ENCODE measurements at places on chromosomes 3 and 15.

DNA sequence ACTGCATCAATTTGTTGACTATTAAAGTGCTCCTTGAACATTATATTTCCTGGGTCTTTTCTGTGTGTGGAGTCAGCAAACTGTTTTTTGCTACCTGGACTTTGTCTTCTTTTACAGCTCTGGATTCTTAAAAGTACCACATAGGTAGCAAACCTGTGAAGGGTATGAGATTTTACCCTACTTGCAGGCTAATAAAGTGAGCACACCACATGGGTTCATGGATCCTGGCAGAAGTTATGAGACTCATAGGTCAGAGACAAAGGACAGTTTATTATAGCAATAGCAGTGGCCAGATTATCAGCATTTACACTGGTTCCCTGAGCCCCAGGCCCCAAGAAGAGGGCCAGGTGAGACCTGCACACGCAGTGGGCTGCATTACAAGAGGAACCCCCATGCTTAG, 8.0 kb upstream of the SACM1L start:
- H3K36me3 ChIP-seq, result no peaks in the 10 kb centered on the region
- no peak for ATAC-seq
- peaks cover 16% of the 10 kb centered on the region for H3K4me1 ChIP-seq
- H3K27me3 ChIP-seq, result no peaks in the 10 kb centered on the region

DNA sequence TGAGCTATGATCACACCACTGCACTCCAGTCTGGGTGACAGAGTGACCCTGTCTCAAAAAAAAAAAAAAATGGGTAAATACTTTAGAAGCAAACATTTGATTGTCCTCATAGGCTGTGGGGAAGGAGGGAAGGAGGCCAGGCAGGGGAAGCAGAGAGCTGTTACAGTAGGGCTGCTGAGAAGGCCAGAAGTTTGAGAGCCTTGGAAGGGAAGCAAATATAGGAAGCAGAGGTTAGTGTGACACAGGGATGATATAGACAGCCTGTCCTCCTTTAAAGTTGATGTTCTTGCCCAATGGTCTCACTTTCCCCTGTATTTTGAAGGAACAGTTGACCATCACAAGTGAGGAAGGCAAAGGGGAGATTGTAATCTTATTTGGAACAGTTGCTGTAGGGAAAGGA, 5.3 kb upstream of the ALPK3 start:
- H3K27me3 ChIP-seq, result no peaks in the 10 kb centered on the region
- no peaks in the 10 kb centered on the region for H3K36me3 ChIP-seq
- H3K27ac ChIP-seq, result no peak overlapping the region

DNA sequence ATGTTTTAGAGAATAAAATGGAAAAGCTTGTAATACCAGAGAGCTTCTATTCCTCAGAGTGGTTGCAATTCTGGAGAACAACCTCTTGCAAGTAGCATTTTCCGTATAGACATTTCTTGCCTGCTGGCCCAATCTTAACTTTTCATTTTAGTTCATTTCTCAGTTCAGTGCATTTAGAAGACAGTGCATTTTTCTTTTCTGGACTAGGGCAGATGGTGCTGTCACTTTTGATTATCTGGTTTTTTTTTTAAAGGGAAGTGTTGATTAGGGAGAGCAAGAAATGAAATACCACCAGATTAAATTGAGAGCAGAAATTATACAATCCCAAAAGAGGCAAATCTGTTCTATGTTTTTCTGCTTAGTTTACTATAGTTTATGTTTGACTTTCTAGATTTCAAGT, 172.7 kb downstream of the GHSR start:
- H3K27me3 ChIP-seq, result no peaks in the 10 kb centered on the region
- H3K27ac ChIP-seq, result no peak overlapping the region
- H3K4me1 ChIP-seq, result peaks cover 6% of the 10 kb centered on the region
- H3K4me3 ChIP-seq, result no peak overlapping the region
- no peaks in the 10 kb centered on the region for H3K36me3 ChIP-seq

DNA sequence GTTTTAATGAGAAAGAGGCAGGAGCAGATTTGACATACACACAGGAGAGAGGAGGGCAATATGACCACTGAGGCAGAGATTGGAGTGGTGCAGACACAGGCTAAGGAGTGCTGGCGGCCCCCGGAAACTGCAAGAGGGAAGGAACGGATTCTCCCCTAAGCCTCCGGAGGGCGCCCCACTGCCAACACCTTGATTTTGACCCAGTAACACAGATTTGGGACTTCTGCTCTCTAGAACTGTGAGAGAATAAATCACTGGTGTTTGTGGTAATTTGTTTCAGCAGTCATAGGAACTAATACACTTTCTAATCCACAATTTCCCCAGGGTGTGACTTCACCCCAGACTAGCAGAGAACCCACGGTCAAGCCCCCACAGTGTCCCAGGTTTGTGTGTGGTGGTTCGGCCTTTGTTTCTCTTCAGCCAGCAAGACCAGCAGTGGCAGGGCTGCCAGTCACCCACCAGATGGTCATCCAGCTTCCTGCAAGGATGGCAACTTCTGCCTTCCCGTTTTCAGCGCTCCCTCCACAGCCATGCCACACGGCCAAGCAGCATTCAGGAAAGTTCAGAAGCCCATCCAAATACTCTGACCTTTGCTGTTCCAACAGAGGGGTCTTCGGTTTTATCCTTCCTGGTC, 23.6 kb upstream of the TSPAN3 start:
- H3K4me3 ChIP-seq, result no peak overlapping the region
- no peak for ATAC-seq
- no peaks in the 10 kb centered on the region for H3K27me3 ChIP-seq
- no peaks in the 10 kb centered on the region for H3K36me3 ChIP-seq
- no peaks in the 10 kb centered on the region for H3K4me1 ChIP-seq

- ATAC-seq, result no peak
- H3K27me3 ChIP-seq, result no peaks in the 10 kb centered on the region
- H3K36me3 ChIP-seq, result no peaks in the 10 kb centered on the region
- no peak overlapping the region for H3K4me3 ChIP-seq
- H3K27ac ChIP-seq, result peak overlapping the region; percentile 56
These were observed 4.8 kb downstream of the CSK start for GRCh38 chr15:74786551-74787165.

DNA sequence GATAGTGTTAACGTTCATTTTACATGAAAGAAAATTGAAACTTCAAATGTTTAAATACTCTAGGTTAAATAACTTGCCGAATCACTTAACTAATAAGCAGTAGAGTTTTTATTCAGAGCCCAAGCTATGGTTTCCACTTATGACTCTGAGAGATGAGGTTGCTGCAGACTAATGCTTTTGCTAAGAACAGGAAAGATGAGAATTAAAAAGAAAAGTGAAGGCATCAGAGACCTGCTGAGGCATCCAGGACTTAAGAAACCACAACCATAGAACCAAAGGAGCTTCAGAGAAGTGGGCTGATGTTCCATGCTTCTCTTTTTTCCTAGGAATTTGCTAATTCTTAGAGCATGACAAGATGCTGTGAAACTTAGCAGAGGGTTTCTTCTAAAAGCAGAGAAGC, 9.5 kb downstream of the HMG20A start:
- H3K36me3 ChIP-seq, result no peaks in the 10 kb centered on the region
- no peak for ATAC-seq
- no peaks in the 10 kb centered on the region for H3K27me3 ChIP-seq
- H3K27ac ChIP-seq, result no peak overlapping the region
- H3K4me3 ChIP-seq, result no peak overlapping the region

GRCh38 chr15:75043509-75044257, 20.3 kb downstream of the PPCDC start:
- H3K36me3 ChIP-seq, result no peaks in the 10 kb centered on the region
- no peaks in the 10 kb centered on the region for H3K4me1 ChIP-seq
- ATAC-seq, result peak; percentile 94
- peak overlapping the region; percentile 22 for H3K4me3 ChIP-seq

GRCh38 chr3:108103040-108103751, 12.4 kb upstream of the CD47 start:
- no peaks in the 10 kb centered on the region for H3K4me1 ChIP-seq
- H3K36me3 ChIP-seq, result no peaks in the 10 kb centered on the region
- H3K4me3 ChIP-seq, result no peak overlapping the region
- H3K27ac ChIP-seq, result no peak overlapping the region

GRCh38 chr3:158269942-158270341, 160.1 kb downstream of the RSRC1 start:
- H3K27me3 ChIP-seq, result no peaks in the 10 kb centered on the region
- no peak overlapping the region for H3K27ac ChIP-seq
- H3K4me3 ChIP-seq, result no peak overlapping the region
- no peaks in the 10 kb centered on the region for H3K4me1 ChIP-seq

GRCh38 chr3:126569390-126569975, 10.8 kb upstream of the C3orf22 start:
- H3K4me1 ChIP-seq, result no peaks in the 10 kb centered on the region
- H3K36me3 ChIP-seq, result no peaks in the 10 kb centered on the region
- no peak overlapping the region for H3K4me3 ChIP-seq
- peaks cover 5% of the 10 kb centered on the region for H3K27me3 ChIP-seq
- no peak overlapping the region for H3K27ac ChIP-seq
- no peak for ATAC-seq

DNA sequence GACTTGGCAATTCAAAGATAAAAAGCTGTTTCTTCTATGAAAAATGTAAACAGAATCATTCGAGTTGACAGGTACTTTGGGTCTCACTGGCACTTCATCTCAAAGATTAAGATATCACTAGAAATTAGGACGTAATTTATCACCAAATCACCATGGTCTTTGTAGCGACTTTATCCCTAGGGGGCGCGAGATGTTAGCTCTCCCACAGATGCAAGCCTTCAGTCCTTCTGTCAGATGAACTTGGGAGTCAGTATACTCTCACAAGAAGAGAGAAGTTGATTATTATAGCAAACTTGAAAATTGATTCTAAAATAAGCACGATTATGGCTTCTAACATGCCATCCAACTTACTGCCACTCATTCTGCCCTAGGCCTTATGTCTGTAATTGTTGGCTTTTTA, 150.3 kb downstream of the ALCAM start:
- no peak overlapping the region for H3K27ac ChIP-seq
- no peaks in the 10 kb centered on the region for H3K4me1 ChIP-seq
- no peak for ATAC-seq
- H3K4me3 ChIP-seq, result no peak overlapping the region
- H3K36me3 ChIP-seq, result no peaks in the 10 kb centered on the region

DNA sequence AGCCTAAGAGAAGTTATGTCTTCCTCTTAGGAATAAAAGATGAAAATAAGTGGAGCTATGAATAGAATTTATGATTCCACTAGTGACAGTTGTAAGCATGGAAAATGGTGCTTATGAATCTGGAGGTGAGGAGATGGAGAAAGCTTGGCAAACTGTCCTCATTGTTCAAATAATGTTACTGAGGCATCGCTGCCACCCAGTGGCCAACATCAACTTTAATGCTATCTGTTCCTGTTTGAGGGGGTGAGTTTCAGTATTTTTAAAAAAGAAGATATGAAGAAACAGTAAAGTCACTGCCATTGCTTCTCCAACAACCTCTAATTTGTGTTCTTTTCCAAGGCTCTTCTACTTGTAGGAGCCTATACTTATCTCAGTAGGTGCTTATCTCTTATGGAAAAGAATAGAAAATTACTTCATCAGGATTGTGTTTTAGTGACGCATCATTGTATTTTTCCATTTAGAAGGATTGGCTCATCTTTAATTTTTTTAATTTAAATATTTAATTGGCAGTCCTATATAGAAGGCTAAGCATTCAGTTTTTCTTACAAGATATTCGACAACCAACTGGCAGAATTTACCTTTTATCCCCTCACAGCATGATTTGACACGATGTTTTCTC, 260.4 kb upstream of the P2RY1 start:
- H3K4me3 ChIP-seq, result no peak overlapping the region
- H3K4me1 ChIP-seq, result no peaks in the 10 kb centered on the region
- no peaks in the 10 kb centered on the region for H3K27me3 ChIP-seq
- no peaks in the 10 kb centered on the region for H3K36me3 ChIP-seq
- no peak for ATAC-seq

DNA sequence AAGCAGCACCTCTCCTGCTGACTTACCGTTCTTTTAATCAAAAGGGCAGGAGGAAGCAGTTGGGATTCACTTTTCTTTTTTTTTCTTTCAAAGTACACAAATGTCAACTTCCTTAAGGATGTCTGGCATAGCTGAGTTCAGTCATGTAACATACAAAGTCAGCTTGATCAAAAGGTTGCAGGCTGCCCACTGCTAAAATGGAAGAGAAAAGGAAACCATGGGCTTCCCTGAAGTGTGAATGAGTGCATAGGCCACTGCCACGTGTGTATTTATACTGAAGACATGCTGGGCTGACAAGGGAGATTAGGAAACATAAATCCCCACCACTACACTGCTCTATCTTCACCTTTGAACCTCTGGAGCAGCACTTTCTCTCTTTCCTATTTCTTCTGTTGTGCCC, 312.5 kb downstream of the TIGIT start:
- H3K36me3 ChIP-seq, result no peaks in the 10 kb centered on the region
- no peaks in the 10 kb centered on the region for H3K4me1 ChIP-seq
- ATAC-seq, result no peak
- H3K4me3 ChIP-seq, result no peak overlapping the region

DNA sequence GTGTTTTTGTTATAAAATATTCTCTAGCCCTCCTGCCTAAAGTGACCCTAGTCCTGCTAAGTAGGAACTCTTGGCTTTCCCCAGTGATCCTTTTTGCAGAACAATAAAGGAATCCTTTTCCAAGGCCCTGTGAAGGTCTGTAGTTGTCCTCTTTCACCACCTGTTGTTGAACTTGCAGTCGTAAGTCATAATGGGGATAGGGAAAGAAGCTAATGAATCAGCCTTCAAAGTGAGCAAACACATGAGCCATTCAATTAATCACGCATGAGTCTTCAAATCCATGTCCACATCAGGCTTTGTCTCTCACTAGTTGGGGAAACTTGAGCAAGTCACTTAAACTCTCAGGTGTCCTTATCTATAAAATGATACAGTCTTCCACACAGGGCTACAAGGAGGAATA, 27.6 kb downstream of the ZNF860 start:
- H3K4me1 ChIP-seq, result no peaks in the 10 kb centered on the region
- no peak for ATAC-seq
- no peaks in the 10 kb centered on the region for H3K36me3 ChIP-seq

DNA sequence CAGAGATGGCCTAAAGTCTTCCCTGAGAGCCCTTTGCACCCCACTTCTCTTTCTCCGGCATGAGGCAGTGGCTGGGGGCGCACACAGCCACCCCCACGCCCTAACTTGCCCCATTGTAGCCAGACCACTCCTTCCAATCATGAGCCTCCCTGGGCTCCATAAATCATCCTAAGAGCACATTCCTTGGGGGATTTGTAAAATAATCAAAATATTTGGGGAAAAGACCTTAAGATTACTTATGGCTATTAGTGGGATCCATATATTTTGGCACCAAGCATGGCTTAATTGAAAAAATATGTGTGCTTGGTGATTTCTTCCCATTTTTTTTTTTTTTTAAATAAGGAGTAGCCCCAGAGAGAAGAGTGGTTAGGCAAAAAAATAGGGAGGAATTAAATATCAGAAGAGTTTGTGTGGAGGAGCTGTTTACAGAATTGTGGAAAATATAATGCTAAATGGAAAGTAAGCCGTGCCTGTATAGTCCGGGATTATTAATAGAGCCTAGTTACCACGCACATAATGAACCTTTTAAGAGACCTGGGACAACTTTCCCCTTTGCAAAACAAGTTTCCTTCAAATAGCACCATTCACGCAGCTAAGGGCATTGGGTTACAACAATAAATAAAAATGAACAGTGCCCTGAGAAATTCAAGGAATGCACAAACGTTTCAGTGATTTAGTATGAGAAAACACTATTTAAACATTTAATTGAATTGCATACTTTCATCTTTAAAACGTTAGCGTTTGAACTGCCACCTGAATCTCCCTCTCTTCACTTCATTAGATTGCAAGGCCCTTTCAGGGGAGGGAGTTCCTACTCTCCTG, 46.1 kb downstream of the SMAD6 start:
- H3K36me3 ChIP-seq, result no peaks in the 10 kb centered on the region
- H3K27ac ChIP-seq, result no peak overlapping the region
- no peaks in the 10 kb centered on the region for H3K27me3 ChIP-seq
- peaks cover 20% of the 10 kb centered on the region for H3K4me1 ChIP-seq
- ATAC-seq, result no peak

GRCh38 chr15:66102563-66103292, 150.8 kb downstream of the MEGF11 start:
- peaks cover 41% of the 10 kb centered on the region for H3K27me3 ChIP-seq
- ATAC-seq, result no peak
- H3K27ac ChIP-seq, result no peak overlapping the region
- no peaks in the 10 kb centered on the region for H3K4me1 ChIP-seq

Measured in gastroesophageal sphincter (tissue), 4 donors.